ENCODE measurements at places on chromosomes 2 and 18.

- no peak for DNase-seq
Measured at GRCh38 chr2:127563458-127564428, 28.3 kb downstream of the MYO7B start.

- DNase-seq, result no peak
Measured at GRCh38 chr2:143361346-143361745, 232.1 kb downstream of the ARHGAP15 start.

DNA sequence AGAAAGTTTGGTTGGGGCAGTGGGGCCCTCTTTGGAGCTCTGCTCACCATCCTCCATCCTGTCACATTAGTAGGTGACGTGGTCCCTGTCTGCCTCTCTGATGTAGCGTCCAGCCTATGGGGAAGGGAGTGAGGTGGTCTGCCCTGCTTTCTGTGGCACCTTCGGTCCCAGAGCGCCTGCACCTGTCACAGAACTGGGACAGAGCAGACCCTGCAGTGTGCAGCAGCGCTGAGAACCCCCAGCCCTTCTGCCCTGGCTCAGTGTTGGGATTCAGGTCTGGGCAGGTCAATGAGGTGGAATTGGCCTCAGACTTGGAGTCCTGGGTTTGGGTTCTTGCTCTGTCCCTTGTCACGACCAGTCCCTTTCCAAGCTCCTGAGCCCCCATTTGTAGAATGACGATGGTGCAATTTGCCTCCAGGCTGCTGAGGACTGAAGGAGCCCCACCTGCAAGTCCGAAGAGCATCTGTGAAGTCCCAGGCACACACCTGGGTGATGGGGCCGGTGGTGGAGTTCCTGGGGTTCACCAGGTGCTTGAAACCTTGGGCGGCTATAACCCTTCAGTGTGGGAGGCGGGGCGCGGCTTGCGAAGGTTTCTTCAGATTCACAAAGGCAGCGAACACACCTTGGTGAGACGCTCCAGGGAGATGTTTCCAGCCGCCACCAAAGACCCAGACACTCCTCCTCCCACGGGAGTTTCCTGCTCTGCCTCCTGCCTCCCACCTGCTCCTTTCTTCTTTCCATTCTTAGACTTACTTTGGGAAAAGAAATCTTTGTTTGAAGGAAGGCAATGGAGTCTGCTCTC lies 265.4 kb upstream of the HDAC4 start:
- DNase-seq, result no peak

- no peak for DNase-seq
Measured at GRCh38 chr2:233081232-233081730, 21.1 kb downstream of the INPP5D start.

- DNase-seq, result no peak
Measured at GRCh38 chr2:65464604-65465003, 32.2 kb upstream of the SPRED2 start.

DNA sequence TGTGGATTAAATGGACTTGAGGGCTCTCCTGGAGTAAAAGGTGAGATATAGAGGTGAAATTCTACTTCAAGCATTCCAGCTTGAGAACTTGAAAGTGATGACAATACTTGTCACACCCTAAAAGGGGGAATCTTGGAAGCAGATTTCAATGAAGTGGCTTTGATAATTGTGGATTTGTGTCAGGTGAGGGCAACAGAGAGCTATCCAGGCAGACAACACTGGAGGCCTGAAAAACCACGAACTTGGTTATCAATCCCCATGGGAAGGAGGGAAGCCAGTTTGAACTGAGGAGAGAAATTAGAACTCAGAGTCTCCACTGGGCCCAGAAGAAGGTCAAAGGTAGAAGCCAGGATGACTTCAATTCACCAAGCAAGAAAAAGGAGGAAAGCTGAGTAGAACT lies 263.9 kb downstream of the FIGN start:
- DNase-seq, result no peak

DNA sequence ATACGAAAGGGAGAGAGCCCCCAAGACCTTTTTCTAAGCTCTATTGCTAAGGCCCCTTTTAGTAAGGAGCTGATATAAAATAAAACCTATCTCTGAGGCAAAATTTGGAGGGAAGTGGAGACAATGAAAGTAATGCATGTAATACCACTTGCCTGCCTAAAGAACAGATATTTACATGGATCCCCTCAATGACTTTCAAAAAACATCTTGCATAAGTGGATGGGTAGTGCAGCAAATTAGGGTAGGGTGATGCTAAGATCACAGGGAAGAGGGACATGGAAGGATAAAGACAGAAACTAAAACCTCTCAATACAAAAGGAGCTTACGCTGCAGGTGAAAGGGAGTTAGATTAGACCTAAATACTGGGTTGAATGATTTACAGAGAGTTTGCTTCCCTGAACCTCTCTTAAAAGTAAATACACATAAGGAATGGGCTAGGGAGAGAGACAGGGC lies 1.1 kb downstream of the ZNF513 start:
- DNase-seq, result no peak

- no peak for DNase-seq
Measured at GRCh38 chr2:122822319-122822718, 1066.9 kb downstream of the TSN start.

- DNase-seq, result no peak
Measured at GRCh38 chr2:168315331-168316072, 68.1 kb upstream of the STK39 start.

- no peak for DNase-seq
Measured at GRCh38 chr2:54531558-54531957, 75.4 kb downstream of the SPTBN1 start.
